ENCODE measurements at places on chromosomes 3 and 15.

DNA sequence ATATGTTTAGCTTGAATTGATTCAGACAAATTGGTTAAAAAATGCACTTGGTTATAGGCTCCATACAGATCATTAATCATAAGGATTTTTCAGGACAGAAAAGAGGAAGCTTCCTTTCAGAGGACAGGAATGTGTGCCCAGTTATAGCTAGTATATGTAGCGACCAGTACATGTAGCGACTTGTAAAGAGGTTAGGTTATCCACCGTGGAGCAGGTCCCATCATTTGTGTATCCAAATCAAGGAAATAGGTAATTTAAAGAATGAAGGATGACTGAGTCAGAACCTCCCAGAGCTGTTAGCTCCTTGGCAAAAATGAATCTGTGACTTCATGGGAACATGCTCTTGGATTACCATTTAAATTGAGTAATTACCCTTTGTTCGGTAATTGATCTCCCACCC is 15.8 kb upstream of the P2RY12 start:
- DNase-seq, result no peak

GRCh38 chr3:194181612-194182529 is 45.9 kb downstream of the HES1 start:
- no peak for DNase-seq

- no peak for DNase-seq
Measured at GRCh38 chr15:85289677-85290365, 90.6 kb upstream of the AKAP13 start.

DNA sequence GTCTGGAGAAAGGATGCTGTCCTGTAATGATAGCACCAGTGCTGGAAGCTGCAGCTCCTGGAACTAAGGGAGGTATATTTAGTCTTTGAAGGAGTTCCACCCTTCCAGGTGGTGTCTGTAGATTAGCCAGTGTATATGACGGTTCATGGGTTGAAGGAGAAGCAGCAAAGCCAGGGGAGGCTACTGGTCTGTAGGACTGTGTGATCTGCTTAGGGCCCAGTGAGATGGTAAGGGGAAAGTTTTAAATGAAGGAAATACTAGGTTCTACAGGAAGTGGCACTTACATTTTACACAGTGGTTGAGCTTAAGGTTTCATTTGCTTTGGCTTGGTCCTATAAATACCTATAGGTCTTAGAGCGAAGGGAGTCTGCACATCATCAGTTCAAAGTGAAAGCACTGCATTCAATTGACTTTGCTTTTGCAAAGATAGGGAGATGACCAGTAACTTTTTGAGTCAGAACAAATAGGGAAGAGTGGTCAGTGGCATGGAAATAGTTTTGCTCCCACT is 5.6 kb downstream of the SLC25A38 start:
- no peak for DNase-seq

DNA sequence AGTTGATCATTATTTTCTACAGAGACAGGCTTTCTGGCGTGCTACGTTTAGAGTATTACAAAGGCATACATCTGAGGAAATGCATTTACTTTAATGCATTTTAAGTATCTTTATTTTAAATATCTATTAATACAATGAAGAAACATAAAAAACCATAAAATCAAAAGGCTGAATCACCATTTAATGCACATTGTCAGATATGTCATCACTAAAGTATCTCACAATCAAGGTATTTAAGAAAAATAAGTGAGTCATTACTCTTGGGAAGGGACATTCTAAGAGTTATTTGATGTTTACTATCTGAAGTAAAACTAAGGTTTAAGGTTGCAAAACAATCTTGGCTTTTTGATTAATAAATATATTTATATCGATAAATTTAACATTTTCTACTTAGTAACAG is 102.2 kb downstream of the CTNNB1 start:
- DNase-seq, result no peak

GRCh38 chr3:147816752-147817151 is 407.6 kb downstream of the ZIC1 start:
- DNase-seq, result no peak

DNA sequence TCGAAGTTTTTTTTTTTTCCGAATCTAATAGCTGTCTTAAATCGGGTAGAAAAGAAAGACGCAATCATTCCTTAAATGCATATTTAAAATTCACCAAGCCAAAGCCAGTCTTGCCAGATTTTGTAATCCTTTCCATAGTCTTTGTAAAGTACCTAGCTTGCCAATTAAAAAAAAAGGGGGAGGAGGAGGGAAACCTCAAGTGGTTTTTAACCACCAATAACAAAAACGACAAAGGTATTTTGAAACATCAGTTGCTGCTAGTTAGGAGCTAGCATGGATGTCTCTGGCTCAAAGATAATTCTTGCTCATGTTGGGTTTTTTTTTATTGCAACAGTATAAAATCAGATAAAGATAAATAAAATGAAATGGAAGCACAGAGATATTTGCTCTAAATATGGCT is 187.9 kb downstream of the MECOM start:
- no peak for DNase-seq

DNA sequence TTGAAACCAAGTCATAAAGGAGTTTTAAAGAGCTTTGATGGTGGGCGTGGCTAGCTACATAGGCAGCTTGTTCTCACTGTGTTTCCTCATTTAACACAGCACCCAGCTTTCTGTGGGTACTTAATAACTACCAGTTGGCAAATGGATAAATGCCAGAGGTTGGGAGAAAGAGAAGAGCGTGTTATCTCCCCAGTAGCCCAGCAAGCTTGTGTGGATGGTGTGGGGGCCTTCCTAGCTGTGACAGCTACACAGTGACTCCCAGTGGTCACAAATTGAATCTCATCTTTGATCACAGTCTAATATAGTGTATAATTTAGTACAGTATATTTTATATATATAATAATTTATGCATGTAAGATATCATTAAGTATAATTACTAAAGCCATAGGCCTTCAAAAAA is 984.1 kb downstream of the EPHA3 start:
- DNase-seq, result peak; percentile 18

All from iPS DF 6.9 (cell line).